Spinal cord (tissue), 10 donors: ENCODE measurements at places on chromosomes 2 and 18. TPM values are rescaled to one million over a fixed set of nuclear protein-coding genes. Genes with fewer than 3 reads are reported as not detected.

The DLX1 gene
- 0.61 TPM for total RNA-seq

The PRKAG3 gene
- 0.06 TPM for total RNA-seq

The CPLX4 gene
- 0.20 TPM for total RNA-seq

The ATAD2B gene
- 28.1 TPM for total RNA-seq

The TRIM43 gene
- 0.59 TPM for total RNA-seq

The PROKR1 gene
- total RNA-seq, result 2.2 TPM

The TM4SF20 gene
- total RNA-seq, result not detected

The PLGLB2 gene
- total RNA-seq, result 4.6 TPM

The CRYGD gene
- total RNA-seq, result 1.2 TPM

The AQP12B gene
- total RNA-seq, result not detected

The KCNF1 gene
- 4.3 TPM for total RNA-seq

The ATP6V1B1 gene
- 0.39 TPM for total RNA-seq

The FBXO15 gene
- 6.5 TPM for total RNA-seq

The PRKD3 gene
- total RNA-seq, result 55.8 TPM

The CBLN2 gene
- 73.7 TPM for total RNA-seq

The THSD7B gene
- 10.8 TPM for total RNA-seq

The CDK15 gene
- total RNA-seq, result 0.55 TPM

The KATNAL2 gene
- 7.5 TPM for total RNA-seq
